ENCODE measurements at places on chromosomes 6 and 20.

DNA sequence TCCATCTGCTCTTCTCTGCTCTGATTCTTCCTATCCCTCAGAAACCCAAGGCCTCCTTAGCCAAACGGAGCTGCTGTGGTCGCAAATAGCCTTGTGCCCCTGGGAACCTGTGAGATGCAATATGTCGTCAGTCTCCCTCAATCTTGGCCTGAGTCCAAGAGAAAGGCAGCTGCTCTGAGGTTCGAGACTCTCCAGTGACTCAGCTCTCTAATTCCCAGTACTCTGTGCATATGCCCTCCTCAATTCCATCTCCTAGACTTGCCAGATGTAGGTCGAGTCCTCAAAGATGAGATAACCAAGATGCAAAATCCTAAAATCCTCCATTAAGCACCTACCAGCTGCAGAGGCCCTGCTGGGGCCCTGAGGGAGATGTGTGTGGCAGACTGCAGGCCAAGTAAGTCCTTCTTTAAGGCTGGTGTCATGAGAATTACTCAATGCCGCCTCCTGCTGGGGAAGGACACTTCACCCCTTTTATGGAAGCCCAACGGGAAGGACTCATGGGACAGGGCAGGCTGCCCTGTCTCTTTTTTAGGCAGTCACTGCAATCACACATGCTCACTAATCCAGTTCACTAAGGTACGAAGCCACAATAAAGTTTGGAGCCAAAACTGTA lies 28.5 kb downstream of the C6orf15 start:
- no peak for DNase-seq

- DNase-seq, result no peak
These were observed 1.4 kb downstream of the SLC35F1 start for GRCh38 chr6:117908246-117909068.

DNA sequence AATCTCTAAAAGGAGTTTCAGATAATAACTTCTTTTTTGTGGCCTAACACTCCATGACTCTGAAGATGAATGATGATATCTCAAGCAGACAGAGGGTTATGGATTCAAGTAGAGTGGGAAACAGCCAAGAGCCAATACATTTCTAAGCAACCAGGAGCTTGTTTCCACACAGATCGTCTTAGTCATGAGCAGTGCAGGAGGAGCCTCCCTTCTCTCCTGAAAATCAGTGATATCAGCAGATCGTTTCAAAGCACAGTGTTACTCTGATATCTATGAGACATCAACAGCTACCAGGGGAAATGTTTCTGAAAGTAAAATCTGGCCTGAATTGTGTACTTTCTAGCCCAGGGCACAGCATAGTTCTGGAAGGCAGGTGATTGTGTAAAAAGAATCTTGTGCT lies 11.5 kb downstream of the ADGRG6 start:
- no peak for DNase-seq

- DNase-seq, result no peak
These were observed 19.2 kb upstream of the RIPOR3 start for GRCh38 chr20:50710492-50711063.

DNA sequence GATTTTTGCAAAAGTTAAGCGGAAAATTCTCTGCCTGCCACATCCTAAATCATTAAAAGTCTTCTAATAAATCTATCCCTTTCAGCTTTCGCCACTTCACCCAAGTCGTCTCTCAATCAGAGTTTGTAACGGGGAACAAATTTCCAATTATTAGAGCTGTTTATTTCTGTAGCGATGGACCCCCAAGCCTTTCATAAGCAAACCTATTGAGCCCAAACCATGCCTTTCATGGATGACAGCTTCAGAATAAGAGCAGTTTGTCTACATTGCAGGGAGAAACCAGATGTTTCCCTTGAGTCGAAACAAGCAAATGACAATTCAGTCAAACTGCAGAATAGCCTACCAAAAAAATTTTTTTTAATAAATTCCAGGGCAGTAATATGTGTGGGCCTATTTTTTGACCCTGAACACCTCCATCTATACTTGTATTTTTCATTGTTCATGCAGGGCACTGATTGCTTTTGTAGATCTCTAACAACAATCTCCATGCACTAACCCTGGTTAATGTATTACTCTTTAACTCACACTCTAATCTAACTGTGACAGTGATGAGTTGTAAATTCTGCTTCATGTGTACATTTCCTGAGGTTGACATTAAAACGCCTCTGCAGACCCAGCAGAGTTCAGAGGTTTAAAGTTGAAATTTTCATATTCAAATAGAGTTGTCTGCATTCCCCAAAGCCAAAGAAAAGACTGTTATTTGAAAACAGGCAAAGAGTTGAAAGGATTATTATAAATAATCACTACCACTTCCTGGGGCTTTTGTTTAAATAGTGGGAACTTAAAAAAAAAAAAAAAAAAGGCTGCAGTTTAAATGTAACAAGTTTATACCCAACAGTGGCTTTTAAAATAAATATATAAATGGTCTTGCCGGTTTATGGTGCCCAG lies 64.5 kb downstream of the ATP9A start:
- DNase-seq, result no peak

- DNase-seq, result no peak
These were observed 390.8 kb downstream of the GJA1 start for GRCh38 chr6:121826156-121826810.

DNA sequence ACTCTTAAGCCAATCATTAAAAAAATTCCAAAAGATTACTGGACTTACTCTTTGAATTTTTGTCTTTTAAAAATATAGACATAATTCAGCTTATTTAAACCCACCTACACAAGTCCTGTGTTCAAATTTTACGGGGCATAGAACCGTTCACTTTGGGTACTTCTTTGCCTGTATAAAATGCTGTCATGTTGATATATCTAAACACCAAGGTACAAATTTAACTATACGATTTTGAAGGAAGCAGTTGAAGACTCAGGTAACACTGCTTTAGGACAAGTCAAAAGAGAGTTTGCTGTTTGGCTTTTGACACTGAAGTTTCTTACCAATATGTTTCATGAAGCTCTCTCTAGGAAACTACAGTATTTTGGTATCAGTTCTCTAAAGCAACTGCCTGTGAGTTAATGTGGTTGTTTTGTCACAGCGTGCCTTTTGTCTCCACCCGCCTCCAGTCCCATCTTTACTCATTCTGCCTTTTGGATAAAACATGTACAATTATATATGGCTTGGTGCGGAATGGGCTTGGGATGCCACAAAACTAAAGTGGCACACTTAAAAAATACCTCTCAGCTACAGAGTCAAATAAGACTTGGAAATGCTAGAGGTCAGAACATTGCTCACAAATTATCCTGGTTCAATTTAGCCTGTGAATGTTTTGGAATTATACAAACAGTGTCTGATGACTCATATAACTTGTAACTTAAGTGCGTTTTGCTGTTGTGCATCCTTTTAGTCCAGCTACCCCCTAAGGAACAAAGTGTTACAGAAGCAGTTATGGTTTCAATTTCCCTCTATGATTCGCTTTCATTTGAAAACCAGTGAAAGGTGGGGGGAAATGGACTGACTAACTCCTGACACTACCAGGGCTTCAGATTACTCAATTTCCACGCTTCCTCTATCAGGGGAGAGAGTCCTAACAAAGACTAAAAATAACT lies 38.7 kb downstream of the RGS17 start:
- no peak for DNase-seq

GRCh38 chr6:26057899-26058298 lies 29.3 kb upstream of the HFE start:
- no peak for DNase-seq

GRCh38 chr6:44333273-44333919 lies 9.1 kb upstream of the SPATS1 start:
- no peak for DNase-seq

DNA sequence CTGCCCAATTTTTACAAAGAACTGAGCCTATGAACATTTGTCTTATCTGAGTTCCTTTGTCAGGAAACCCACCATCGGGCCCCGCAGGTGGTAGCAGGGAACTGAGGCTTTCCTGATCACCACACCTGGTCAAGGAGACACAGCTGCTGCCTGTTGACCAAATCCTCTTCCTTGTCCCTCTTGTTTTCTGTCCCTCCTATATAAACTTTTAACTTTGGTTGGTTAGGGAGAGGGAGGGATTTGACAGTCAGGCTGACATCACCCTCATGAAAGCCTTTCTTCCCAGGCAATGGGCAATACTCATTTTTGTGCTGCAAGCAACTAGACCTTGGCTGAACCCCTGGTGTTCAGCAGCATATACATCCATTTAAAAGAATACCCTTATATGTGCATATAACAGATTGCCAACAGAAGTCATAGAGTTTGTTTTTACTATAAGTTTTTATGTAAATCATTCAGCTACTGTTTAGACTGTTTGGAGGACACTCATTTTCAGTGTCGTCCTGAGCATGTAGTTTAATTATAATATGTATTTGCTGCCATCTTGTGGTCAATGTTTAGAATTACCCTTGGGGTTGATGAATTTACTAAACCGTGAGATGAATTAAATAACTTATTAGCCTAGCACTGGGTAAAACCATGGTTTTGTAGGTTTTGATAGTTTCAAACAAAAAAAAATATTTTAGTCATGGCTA lies 17.0 kb downstream of the CRISP1 start:
- no peak for DNase-seq

DNA sequence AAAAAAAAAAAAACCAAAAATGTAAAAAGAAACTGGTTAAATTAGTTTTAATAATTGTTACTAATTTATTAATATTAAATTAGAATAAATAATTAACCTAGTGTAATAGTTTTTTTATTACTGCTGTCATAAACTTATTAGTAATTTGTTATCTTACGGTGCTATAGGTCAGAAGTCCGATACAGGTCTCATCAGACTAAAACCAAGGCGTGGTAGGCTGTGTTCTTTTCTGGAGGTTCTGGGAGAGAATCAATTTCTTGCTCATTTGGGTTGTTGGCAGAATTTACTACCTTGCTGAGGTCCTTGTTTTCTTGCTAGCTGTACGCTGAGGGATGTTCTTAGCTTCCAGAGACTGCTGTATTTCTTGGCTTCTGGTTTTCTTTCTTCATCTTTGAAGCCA lies 85.9 kb upstream of the RNF24 start:
- no peak for DNase-seq

- DNase-seq, result no peak
These were observed 5.9 kb downstream of the TUBB1 start for GRCh38 chr20:59025086-59025485.
